ENCODE measurements at places on chromosomes 2 and 18. TPM values are rescaled to one million over a fixed set of nuclear protein-coding genes. Genes with fewer than 3 reads are reported as not detected.

- no peak for DNase-seq
These were observed 3.6 kb downstream of the BCL11A start for GRCh38 chr2:60549928-60550177.

- no peak for DNase-seq
These were observed 870.6 kb downstream of the CBLN2 start for GRCh38 chr18:71673498-71673897.

GRCh38 chr2:216792222-216793021, 67.4 kb downstream of the TNP1 start:
- no peak for DNase-seq

B3GNT7 gene
- 0.44 TPM for total RNA-seq

FBLN7 gene
- total RNA-seq: 5.8 TPM

SERPINB7 gene
- total RNA-seq: 0.58 TPM
